NAMALWA (cell line): ENCODE measurements at places on chromosomes 4 and X.

- peak; percentile 75 for DNase-seq
Measured at GRCh38 chr4:7335344-7336066, 99.2 kb downstream of the PSAPL1 start.

GRCh38 chr4:70943114-70943513, 40.9 kb downstream of the MOB1B start:
- peak; percentile 58 for DNase-seq

GRCh38 chr4:148333265-148333664, 108.9 kb downstream of the NR3C2 start:
- DNase-seq: no peak

DNA sequence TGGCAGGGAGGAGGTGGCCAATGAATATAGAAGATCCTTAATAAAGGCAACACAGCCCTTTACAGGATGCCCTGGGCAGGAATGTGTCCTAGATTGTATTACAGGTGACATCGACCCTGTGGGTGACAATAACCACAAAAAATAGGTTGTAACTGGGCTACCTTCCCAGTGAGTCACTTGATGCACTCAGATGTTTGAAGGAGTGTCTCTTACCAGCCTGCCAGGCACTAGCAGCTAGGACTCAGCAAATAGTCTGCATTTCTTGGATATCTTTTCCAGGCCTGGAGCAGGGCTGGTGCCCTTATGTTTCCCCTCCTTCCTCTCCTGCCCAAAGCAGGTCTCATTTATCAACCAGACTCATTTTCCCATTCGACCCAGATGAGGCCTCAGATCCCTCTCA, 50.9 kb upstream of the TMEM164 start:
- DNase-seq: no peak

GRCh38 chr4:951186-951585, 18.9 kb downstream of the TMEM175 start:
- no peak for DNase-seq

- no peak for DNase-seq
Measured at GRCh38 chr4:81881855-81882621, 410.3 kb upstream of the RASGEF1B start.

DNA sequence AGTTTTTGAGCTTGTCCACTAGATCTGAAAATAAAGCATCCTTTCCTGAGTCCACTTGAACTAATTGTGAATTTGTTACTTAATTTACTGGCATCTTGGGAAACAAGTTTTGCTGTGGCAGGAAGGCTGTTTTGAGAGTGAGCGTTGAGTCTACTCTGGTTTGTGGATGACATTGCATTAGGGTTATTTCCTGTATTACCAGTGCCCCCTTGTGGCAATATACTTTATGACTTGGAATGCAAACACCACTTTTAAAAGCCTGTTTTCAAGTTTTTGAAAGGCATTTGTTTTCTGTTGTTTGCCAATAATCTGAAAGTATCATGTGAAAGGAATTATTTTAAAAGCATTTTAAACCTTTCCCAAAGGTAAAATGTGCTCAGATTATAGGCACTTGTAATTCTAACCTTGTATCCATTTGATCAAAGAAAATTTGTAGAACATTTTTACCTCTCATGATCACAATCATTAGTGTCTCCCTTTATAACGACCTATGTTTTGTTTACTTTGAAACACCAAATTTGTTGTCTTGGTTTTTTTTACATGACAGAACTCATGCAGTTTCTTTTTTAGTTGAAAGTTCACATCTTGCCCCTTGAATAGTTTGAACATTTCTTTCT, 18.0 kb upstream of the CYP2U1 start:
- peak; percentile 84 for DNase-seq

DNA sequence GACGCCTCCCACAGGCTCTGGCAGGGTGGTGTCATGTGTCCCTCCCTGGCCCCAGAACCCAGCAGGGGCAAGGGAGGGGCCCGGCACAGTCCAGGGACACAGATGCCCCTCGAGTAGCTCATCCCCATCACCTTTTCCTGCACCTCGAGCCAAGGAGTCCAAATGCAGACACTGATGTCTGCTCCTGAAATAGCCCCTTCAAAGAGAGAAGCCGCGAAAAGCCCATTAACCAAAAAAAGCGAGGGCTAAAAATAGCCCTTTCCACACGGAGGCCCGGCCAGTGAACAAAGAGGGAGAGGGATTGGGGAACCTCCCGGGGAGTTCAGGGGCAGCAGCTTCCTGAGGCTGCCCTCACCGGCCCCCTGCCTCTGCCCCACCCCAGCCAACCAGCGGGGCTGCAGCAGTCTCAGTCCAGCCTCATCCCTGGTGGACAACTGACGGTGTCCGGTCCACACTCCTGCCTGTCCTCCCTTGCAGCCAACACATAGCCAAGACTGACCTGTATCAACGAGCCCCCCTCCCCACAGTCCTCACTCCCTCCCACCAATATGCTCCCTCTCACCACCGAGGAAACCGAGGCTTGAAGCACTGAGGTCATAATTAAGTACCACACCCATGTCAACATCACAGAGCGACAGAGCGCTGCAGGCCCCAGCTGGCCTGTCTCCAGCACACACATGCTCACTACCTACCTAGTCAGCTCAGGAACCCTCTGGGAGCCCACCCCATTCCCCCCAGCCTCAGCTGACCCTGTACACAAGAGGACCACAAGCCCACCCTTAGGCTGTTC, 23.9 kb downstream of the WDR1 start:
- DNase-seq: no peak

DNA sequence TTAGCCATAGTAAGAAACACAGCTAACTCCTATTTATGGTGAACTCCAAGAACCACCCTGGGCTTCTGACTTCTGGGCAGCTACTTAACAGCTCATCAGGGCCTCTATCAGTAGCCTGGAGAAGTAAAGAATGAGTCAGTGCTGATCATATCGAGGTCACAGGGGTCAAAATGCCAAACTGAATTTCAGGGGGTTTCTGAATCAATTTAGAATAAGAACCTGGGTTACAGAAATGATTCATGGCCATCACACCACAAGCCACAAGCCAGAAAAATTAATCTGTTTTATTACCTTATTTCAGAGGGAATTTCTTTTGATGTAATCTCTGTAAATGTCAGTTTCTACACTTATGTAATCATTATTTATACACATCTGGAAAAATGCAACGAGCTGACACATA, 64.4 kb downstream of the CHST7 start:
- no peak for DNase-seq

DNA sequence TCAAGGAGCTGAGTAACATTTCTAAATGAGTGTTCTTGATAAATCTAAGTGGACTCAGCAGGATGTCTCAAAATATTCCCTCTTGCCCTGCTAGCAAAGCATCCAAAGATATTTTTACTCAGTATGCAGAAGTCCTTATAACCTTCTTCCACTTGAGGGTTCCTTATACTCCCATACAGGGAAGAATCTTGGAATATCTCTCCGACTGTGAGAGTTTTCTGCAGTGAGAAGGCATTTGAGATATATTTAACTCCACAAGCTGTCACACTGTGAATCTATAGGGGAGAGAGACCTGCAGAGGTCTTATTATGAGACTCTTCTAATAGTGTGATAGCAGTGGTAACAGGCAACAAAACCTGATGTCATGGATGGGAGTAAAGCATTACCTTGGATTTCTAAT, 1034.5 kb upstream of the PABPC4L start:
- no peak for DNase-seq

GRCh38 chrX:23815376-23815775, 32.4 kb downstream of the SAT1 start:
- no peak for DNase-seq

DNA sequence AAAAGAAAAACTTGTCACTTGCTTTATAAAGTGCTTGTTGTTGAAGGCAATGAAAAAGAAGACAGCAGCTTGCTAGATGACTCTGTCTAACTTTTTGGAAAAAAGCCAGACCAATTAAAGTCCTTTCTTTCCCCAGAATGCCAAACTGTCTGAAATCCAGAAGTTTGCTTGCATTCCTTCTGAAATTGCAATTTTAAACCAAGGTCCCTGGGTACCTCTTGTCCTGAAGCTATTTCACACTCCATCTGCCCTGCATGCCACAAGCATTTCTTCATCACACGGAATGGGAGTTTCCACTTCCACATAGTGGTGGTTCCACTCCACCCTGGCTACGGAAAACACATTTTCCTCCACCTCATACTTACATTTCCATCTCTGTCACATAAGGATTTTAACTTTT, 101.0 kb downstream of the PAPSS1 start:
- DNase-seq: no peak
